ENCODE measurements at places on chromosomes 4 and X.

DNA sequence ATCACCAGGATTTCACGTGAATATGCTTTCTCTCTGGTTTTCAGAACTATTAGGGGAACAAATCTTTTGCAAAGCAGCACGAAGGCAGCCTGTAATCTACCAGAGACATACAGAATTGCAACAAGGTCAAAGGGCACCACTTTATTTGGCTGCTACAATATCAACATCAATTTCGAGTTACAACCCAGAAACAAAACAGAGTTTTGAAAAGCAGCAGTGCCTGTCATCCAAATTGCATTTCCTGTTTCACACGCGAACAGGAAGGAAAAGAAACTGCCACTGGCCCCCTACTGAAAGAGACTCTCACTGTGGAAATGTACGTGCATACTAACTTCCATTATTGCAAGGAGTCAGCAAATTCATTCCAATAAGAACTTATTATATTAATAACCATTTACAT is 17.1 kb upstream of the C1QTNF7 start:
- no peak for DNase-seq

- no peak for DNase-seq
Observed at GRCh38 chrX:75968293-75968692, 183.2 kb upstream of the MAGEE2 start.

DNA sequence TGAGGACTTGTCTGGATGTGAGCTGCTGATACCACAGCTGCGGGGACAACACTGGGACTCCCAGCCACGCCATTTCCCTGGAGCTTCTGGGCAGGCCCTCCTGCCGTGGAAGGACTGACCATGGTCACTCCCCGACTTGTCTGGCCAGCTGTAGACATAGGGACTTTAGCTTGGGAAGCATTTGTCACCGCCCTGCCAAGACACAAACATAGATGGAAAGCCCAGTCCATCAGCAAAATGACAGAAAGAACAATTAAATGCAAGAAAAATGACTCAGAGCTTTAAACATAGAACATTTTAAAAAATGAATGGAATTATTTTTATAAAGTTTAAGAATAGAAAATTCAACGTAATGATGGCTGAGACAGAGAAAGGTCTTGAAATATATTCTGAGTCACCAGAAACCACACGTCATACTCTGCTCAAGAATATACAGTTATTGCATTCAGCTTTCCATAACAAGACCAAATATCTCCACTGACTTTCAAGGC is 107.6 kb upstream of the CBR4 start:
- DNase-seq, result no peak

DNA sequence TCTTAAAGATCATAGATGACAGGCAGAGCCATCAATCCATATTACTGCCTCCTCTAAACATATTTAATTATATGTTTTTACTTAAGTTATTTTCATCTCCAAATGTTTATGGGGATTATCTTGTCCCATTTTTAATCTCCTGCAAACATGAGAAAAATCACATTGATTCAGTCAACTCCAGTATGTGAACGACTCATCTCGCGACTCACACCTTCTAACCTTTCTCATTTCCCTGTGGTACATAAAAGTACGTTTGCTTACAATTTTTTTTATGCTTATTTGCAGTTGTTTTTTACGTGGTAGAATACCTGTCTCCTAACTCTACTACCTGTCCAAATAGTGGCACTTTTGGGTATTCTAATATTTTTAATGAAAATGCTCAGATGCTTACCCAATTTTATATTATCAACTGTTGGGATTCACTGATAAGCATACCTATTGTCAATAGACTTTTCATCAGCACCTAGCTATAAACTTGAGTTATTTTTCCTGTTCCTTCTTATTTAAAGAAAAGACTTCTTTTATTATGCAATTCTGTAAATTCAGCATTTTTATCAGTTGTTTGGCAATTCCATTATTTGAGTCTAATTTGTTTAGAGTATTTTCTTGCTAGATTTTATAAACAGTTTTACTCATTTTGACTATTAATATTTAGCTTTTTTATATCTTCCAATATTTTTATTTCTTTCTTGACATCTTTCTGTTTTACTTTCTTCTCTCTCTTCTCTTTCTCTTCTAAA is 276.6 kb downstream of the ANK2 start:
- no peak for DNase-seq

DNA sequence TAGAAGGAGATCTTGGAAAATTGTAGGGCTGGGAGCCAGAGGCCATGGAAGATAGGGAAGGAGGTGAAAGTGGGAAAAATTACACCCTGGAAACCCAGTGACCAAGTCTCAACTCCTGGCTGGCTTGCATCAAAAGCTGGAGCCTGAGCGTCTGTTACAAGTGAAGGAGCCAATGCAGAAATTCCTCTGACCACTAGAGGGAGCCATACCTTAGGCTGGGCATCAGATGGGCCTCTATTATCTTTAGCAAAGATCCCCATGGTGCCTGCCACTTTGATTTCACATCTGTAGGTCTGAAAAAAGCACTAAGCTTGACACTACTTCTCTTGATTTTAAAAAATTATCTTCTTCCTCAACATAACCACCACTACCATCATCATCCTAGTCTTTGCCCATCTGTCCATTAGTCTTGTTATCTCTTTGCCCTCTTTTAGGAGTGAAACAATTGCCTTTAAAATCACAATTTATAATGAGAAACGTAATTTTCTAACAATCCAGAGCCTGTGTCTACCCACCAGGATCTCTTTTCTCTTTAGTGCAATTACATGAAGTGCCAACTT is 62.9 kb downstream of the ANAPC4 start:
- DNase-seq, result peak; percentile 55

GRCh38 chr4:3324093-3324815 is 31.4 kb downstream of the RGS12 start:
- DNase-seq, result no peak

DNA sequence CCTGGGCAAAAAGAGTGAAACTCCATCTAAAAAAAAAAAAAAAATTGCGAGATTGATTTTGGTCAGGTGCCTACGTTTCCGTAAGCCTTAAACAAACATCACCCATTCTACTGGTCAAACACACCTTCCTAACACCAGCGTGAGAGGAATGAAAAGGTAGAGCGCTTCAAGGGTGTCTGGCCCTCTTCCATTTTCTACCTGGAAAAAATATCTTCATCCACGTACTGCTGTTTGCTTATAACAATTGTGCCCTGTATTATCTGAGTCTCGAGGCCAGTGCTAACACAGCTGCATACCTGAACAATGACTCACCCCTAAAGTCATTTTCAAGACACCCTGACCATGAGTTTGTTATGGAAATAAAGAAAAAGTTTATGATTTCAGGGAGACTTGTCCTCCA is 13.9 kb downstream of the TMSB4X start:
- DNase-seq, result peak; percentile 40

- no peak for DNase-seq
Observed at GRCh38 chr4:85408301-85408700, 66.6 kb upstream of the ARHGAP24 start.

- DNase-seq, result no peak
Observed at GRCh38 chrX:2933125-2933900, 4.2 kb upstream of the ARSD start.

DNA sequence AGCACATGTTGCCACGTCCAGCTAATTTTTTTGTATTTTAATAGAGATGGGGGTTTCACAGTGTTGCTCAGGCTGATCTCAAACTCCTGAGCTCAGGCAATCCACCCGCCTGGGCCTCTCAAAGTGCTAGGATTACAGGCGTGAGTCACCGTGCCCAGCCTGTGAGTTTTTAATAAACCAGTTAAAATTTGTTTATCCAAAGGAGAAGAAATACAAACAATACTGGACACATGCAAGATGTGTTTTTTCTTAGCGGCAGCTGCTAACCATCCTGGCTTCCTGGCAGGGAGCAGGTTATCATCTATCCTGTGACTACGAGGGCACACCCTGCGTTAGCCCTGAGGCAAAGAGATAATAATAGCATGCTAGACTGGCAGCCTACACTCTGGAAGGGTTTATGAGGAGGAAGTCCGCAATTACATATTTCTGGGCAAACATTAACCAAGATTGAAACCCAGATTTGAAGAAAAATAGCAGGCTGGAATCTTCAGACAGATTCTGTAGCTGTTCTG is 191.4 kb downstream of the SPRY1 start:
- DNase-seq, result peak; percentile 58
